Stimulated activated naive CD4-positive, alpha-beta T cell treated with Interleukin-2 at 50 U/mL for 16 hours (primary cell): ENCODE measurements at places on chromosomes 7 and 10.

DNA sequence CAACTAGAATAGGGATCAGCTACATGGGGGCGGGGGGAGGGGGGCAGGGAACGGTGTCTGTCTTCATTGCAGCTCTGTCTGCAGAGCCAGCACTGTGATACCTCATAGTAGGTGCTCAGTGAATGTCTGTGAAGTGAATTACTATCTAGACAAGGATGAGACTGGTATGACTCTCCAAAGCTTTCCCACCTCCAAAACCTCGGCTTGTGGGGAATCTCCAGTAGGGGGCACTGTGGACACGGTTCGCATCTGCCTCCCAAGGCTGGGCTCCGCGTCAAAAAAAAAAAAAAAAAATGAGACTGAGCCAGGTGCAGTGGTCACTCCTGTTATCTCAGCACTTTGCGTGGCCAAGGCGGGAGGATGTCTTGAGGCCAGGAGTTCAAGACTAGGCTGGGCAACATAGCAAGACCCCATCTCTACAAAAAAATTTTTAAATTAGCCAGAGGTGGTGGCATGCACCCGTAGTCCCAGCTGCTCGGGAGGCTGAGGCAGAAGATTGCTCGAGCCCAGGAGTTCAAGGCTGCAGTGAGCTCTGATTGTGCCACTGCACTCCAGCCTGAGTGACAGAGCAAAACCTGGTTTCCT, 9.6 kb downstream of the TRIM56 start:
- DNase-seq: no peak

GRCh38 chr7:51007551-51008505, 225.1 kb upstream of the GRB10 start:
- DNase-seq: no peak

DNA sequence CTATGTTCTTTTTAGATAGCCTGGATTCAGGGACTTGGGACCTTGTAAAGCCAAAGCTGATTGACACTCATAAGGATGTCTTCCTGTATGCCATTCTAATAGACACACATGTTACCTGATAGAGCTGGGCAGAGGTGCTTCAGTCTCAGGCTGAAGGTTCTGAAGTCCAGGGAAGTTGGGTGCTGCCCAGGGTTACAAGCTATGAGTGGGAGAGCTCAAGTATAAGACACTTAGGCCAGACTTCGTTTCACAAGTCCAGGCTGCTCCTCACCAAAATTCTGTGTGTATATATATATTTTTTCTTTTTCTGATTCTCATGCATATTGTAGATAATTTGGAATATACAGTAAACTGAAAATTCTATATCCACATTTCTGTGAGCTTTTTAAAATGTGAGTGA, 144.2 kb downstream of the HDAC9 start:
- DNase-seq: no peak

- DNase-seq: peak; percentile 50
These were observed 12.6 kb upstream of the CDH23 start for GRCh38 chr10:71383972-71384687.

GRCh38 chr10:5343561-5343960, 21.2 kb upstream of the UCN3 start:
- no peak for DNase-seq

- DNase-seq: no peak
These were observed 226.5 kb downstream of the RPS24 start for GRCh38 chr10:78260141-78260540.

GRCh38 chr10:108566316-108567107, 1356.8 kb downstream of the XPNPEP1 start:
- DNase-seq: no peak

DNA sequence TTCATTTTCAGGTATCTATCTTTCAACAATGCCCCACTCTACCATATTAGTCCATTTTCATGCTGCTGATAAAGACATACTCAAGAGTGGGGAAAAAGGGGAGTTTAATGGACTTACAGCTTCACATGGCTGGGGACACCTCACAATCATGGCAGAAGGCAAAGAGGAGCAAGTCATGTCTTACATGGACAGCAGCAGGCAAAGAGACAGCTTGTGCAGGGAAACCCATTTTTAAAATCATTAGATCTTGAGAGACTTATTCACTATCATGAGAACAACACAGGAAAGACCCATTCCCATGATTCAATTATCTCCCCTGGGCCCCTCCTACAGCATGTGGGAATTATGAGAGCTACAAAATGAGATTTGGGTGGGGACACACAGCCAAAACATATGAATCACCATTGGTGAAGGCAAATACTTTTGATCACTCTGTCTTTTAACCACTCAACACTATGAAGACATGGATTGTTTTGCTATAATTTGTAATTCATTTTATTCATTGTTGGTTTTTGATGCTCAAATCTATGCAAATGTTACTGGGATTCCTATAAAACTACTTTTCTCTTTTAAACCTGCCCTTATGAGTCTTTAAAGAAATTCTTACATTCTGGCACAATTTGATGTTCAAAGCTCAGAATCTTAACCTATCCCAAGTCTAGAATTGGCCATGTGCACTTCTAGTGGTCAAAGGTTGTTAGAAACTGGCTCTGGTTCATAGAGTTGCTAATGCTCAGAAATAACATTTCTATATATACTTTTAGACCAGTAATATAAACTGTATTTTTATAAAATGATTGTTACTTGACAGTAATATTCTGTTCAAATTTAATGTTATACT, 15.3 kb downstream of the AKR1C4 start:
- no peak for DNase-seq

GRCh38 chr10:75910032-75910431, 478.6 kb downstream of the LRMDA start:
- no peak for DNase-seq

GRCh38 chr7:79806161-79806734, 328.4 kb upstream of the GNAI1 start:
- DNase-seq: no peak

GRCh38 chr7:39637400-39637799, 14.0 kb downstream of the RALA start:
- DNase-seq: no peak

- no peak for DNase-seq
These were observed 84.0 kb upstream of the FAM3C start for GRCh38 chr7:121480058-121480457.

DNA sequence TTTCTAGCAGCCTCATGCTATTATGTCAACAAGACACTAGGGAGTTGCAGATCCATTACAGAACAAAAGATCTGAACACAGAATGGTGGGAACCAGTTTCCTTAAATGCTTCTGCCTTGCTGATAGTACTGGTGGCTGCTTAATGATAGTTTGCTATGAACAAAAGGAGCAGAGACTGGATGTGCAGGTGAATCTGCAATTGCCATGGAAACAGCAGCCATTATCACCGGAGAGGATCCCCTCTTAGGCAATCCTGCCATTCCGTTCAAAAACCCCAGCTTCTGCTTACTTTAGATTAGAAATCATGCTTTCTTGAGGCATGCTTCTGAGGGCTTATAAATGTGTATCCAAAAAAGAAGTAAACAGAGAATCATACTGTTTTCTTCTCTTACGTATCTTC, 80.0 kb upstream of the PRKAR2B start:
- DNase-seq: no peak

DNA sequence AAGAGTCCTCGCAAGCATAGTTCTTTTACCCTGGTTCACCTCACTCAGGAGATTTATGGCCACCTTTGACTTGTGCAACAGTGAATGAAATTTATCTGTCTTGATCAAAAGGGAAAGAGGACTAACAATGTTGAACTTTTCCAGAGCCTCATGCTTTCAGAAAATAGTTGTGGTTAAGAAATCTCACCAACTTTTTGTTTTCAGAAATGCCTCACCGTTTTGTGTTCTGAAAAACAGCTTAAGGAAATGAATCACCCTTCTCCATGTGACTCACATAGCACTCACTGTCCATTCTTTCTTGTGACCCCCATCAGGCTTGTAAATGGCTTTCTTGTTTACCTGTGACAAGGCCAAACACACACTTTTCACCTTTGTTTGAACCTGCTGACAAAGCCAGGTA, 148.6 kb upstream of the FAM3C start:
- DNase-seq: no peak

DNA sequence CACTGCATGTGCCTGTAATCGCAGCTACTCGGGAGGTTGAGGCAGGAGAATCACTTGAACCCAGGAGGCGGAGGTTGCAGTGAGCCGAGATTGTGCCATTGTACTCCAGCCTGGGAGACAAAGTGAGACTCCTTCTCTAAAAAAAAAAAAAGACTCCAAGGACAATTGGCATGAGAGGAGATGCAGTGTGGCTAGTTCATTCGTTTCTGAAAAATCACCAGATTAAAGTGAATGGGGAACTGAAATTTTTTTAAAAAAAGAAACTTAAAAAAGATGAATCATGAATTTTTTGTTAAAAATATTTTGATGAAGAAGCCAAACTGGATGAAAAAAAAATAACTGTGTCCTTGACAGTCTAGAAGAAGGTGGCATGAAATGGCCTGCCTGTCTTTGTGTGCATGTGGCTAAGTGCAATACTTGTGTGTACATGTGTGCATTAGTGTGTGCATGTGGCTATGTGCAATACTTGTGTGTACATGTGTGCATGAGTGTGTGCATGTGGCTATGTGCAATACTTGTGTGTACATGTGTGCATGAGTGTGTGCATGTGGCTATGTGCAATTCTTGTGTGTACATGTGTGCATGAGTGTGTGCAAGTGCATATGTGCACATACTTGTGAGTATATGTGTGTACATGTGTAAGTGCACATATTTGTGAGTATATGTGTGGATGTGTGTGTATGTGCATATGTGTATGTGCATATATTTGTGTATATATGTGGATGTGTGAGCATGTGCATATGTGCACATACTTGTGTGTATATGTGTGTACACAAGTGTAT, 391.7 kb upstream of the KLF6 start:
- DNase-seq: no peak

DNA sequence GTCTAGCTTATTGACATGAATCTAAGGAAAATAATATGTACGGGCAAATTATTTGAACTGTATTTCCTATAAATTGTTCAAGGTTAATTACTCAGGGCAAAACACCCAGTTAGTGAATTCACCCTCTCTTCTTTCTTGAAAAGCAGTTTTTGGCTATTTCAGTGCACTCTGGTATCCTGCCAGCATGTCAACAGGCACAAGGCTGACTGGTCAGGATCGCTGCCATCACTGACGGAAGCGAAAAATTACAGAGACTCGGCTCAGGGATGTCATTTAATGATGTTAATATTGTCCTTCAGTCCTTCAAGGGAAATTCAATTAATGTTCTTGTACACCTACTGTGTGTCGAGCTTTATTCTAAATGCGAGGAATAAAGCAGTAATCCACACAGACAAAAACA, 28.3 kb upstream of the OLAH start:
- no peak for DNase-seq

DNA sequence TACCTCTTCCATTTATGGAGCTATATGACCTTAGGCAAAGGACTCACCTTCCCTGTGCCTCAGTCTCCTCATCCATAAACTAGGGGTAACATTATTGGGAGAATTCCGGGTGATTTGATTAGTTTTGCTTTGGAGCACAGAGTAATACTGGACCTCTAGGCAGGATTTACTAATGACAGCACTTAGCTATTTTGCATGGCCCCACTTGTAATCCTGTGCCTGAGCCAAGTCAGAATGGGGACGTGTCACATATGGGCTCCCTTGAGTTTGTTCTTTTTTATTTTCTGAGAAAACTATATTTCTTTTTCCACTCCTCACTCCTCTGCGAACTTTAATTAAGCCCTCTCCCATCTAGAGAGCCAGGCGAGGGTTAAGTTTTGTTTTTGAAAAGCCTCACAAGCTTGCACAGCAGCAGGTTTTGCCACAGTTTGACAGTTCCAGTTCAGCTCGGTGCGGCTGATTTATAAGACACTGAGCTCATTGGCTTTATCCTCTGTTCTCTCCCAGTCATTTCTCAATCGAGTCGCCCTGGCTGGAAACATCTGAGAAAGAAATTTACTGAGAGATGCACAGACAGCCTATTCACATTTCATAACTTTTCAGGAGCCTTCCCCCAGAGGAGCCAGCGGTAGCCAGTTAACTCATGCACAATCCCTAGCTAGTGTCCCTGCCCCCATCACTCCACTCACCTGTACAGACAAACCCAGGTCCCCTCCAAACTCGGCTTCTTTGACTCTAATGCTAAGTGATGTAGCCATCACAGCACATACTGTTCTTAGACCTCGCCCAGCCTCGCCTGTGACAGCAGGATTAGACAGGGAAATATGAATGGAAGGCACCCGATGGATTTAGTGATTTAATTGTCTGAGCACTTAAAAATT, 441.9 kb upstream of the NPVF start:
- DNase-seq: no peak

DNA sequence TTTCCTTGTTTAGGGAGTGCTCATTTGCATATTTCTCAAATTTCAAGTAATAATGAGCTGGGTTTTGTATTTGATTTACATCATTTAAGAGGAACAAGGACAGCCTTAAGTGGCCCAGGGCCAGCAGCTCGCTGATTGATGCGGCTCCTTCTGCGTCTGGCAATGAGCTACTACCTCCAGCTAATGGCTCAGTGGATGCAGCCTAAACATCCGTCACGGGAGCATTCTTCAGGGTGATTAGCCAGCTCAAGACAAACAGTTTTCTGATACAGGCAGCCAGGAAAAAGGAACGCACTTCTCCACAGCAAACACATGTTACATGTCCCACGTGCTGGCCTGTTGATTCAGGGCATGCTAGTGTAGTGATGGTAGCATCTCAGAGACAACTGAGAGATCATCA, 169.3 kb upstream of the TCERG1L start:
- DNase-seq: no peak

GRCh38 chr10:20181434-20181833, 365.2 kb downstream of the PLXDC2 start:
- no peak for DNase-seq

GRCh38 chr7:15123901-15124300, 221.3 kb upstream of the DGKB start:
- no peak for DNase-seq

GRCh38 chr7:138625084-138625848, 75.9 kb downstream of the SVOPL start:
- no peak for DNase-seq

- DNase-seq: peak; percentile 78
These were observed 271.0 kb downstream of the MAD1L1 start for GRCh38 chr7:1961701-1962276.

GRCh38 chr7:103499976-103500375, 54.0 kb upstream of the SLC26A5 start:
- no peak for DNase-seq

DNA sequence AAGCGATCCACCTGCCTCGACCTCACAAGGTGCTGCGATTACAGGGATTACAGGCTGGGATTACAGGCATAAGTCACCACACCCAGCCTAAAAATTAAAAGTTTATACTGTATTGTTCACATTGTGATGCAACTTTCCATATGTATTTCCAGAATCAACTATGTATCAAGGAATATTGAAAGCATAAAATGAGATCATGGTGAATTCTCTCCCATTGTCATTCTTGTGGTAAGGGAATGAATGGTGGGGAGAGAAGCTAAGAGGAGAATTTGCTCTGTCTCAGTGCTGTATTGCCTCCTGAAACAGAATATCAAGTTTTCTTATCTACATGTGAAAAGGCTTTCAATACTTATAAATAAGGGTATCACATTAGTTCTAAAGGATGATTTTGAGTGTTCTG, 81.7 kb downstream of the CD36 start:
- DNase-seq: no peak

DNA sequence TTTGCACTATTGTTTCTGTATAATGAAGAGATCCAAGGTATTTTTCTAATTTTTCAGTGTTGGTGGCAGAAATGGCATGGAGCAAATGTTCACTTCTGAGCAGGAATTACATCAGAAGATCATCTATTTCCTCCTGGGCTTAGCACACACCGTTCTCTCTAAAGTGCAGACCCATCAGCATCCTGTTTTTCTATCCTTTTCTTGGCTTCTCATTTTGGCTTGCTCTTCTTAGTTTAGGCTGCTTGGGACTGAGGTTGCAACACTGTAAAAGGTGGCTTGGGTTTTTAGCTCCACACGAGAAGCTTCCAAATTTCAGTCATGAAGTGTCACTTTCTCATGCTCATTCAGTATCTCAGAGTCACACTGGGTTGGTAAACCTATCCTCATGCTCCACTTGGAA, 79.9 kb upstream of the SMIM30 start:
- DNase-seq: no peak
